Stimulated activated CD4-positive, alpha-beta T cell treated with anti-CD3 and anti-CD28 coated beads, Interleukin-15, amount 100 ng/mL, for 1 hour (primary cell): ENCODE measurements at places on chromosomes 7 and 10.

DNA sequence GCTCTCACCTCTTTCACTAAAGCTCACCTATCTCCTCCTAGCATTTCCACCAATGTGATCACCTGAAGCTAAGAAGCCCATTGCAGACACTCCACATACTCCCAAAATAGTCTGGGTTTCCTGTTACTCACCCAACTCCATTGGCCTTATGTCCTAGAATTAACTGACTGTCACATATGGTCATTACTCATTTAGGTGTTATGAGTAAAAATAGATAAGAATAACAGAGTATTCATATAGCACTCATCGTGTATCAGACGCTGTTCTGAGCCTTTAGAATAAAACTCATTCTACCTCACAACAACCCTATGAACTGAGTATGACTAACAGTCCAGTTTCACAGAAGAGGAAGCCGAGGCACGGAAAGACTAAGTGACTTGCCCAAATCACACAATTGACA, 174.2 kb upstream of the NPVF start:
- no peak for DNase-seq

GRCh38 chr7:22688084-22688483, 38.9 kb upstream of the IL6 start:
- DNase-seq, result no peak

GRCh38 chr7:108525327-108525984, 479 bp downstream of the PNPLA8 start:
- no peak for DNase-seq

DNA sequence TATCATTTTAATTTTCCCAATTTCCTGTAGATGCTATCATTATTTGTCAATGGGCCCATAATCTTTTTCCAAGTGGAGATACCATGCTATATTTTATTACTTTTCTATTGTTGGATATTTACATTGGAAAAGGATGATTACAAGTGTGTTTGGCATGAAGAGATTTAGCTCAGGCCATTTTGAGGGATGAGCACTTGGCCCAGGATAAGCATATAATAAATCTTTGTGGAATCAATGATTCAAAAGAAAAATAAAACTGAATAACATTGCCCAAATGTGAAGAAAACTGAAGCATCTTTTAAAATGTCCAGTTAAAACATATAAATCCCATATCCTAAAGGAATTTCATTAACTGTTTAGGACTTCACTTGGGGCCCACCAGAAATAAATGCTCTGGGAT, 260.9 kb upstream of the BMPER start:
- DNase-seq, result no peak

- DNase-seq, result no peak
Measured at GRCh38 chr7:27172315-27172774, 1.8 kb downstream of the HOXA10 start.
